ENCODE measurements at places on chromosomes 11 and 22.

DNA sequence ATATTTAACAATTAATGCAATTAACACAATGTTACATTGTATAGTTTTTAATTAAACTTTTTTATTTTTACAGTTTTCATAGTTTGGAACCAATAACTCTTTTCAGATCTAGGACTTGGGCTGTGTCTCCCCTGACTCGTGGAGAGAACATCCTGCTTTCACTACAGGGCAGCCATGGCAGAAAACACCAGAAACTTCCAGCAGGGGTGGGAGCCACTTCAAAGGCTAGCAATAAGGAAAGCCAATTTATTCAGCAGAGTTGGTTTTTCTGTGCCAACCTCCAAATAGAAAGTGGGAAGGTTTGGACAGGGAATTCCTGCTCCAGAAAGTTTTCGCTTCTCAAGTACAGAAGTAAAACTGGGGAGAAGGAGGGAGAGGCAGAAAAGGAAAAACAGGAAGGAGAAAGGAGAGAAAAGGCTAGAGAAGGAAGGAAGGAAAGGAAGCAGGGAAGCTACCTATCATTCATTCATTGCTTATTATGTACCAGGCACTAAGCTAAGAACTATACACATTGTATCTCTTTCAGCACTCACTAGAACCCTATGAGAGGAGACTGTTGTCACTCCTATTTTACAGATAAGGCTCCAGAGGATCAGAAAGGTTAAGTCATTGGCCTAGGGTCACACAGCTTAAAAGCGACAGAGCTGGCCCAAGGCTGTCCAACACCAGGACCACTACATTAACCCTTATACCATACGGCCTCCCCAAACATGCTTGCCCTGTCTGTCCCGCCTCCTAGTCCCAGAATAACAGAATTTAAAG lies 54.8 kb upstream of the CREB3L1 start:
- DNase-seq: no peak

GRCh38 chr22:47279746-47280145 lies 517.3 kb downstream of the TBC1D22A start:
- DNase-seq: no peak

- DNase-seq: no peak
These were observed 37.1 kb downstream of the HIRA start for GRCh38 chr22:19394274-19395050.

- DNase-seq: no peak
These were observed 85.8 kb upstream of the RTL6 start for GRCh38 chr22:44583854-44584253.

DNA sequence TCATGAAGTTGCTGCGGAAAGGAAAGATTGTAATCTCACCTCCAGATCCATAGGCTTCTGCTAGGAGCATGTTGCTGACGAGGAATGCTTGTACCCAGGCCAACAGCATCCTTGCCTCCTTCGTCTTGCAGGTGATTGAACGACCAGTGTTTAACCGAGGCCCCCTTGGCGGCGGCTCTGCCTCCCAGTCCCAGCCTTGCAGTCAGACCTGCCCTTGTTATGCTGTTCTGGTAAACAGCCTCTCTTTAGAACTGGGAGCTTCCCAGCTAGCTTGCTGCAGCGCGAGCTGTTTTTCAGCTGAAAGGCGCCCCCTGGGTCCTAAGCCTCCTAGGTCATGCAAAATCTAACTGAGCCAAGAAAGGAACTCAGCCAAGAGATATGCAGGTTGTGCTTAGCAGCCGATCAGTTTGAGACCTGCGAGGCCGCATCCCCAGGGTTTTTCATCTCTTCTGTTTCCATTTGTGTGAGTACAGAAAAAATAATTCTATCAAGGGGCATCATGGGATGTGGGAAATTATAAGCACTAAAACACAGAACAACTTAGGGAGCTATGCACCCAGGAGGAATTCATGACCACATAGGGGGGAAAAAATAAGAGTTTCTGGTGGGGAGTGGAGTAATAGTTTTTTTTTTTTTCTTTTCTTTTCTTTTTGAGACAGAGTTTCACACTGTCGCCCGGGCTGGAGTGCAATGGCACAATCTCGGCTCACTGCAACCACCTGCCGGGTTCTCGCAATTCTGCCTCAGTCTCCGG lies at the start of gene PIK3IP1:
PIK3IP1 (minus strand) TSS at position 253 of the 754 bp plus-strand sequence; CDS start at position 109, 144 bp downstream.
- no peak for DNase-seq

- DNase-seq: no peak
These were observed 1.1 kb downstream of the TTLL12 start for GRCh38 chr22:43185860-43186261.

GRCh38 chr22:30286813-30287647 lies 2.3 kb downstream of the CASTOR1 start:
- no peak for DNase-seq

- DNase-seq: no peak
These were observed 14.4 kb downstream of the OAF start for GRCh38 chr11:120224972-120225909.

DNA sequence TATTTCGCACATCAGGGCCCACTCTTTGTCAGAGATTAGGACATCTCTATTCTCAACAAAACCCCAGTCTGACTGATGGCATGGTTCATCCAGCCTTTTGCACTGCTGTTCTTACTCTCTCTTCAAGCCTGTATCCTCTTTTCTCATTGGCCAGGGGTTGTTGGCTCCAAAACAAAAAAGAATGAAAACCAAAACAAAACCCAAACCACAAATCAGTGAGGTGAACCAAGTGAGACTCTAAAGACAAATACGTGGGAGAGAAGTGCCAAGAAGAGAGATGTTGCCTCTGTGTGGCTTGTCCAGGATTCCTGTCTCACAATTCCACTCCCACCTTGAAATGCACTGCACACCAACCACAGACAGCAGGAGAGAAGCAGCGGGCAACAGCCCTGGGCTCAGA lies 278.9 kb upstream of the NARS2 start:
- DNase-seq: no peak

- no peak for DNase-seq
These were observed 340.5 kb downstream of the TENM4 start for GRCh38 chr11:79100093-79100910.

- no peak for DNase-seq
These were observed 660.6 kb downstream of the ETS1 start for GRCh38 chr11:127926721-127927120.

GRCh38 chr22:44112191-44112590 lies 68.5 kb upstream of the PARVG start:
- no peak for DNase-seq

DNA sequence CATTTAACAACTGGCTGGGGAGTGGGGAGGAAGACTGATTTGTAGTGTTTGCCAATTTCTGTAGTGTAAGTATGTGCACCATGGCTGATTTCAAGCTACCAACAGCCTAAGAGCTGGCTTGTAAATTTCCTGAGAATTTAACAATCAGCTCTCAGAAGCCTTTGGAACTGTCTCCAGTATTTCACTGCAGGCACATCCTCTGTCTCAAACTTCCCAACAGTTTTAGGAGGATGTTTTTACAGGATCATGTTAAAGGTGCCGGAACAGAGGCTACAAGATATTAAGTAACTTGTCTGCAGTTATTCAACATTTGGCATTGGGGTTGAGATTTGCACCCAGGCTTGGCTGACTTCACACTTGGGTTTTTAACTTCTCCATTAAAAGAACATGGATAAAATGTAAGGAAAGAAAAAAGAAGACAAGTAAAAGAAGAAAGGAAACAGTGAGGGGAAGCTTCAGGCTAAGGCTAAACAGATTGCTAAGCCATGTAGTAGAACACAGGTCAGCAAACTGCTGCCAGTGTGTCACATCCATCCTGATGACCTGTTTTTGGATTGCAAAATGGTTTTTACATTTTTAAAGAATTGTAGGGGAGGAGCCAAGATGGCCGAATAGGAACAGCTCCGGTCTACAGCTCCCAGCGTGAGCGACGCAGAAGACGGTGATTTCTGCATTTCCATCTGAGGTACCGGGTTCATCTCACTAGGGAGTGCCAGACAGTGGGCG lies 204.8 kb upstream of the SESN3 start:
- DNase-seq: no peak

DNA sequence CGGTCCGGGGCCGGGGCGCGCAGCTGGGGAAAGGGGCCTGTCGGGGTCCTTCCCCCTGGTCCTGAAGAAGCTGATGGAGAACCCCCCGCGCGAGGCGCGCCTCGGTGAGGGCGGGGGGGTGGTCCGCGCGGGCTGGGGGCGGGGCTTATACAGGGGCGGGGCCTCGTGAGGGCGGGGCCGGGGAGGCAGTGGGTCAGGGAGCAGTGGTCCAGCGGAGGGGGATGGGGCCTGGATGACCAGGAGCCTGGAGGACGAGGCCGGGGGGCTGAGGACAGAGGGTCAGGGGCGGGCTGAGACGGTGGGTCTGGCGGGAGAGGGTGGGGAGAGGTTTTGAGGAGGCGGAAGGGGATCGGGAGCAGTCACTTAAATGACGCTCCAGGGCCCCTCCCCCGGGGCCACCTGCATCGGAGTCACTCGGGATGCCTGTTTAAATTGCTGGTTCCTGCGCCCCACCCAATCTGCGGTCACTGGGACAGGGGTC lies 396 bp downstream of the TEF start:
- peak; percentile 60 for DNase-seq

DNA sequence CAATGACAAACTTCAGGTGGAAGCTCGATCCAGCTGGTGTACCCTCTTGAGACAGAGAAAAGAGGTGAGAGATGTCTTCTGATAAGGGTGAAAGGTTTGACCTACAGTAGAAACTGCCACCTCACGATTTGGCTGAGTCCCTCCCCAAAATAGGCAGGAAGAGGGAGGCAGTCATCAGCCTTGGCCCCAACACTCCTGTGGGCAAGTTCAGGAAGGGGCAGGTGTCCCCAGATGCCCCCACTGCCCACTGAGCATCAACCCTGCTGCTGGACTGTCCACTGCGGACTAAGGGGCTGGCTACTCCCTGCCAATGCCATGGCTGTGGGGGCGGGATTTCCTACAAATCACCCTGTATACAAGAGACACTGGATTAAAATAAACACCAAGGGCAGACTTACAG lies 441.4 kb downstream of the BUD13 start:
- no peak for DNase-seq

DNA sequence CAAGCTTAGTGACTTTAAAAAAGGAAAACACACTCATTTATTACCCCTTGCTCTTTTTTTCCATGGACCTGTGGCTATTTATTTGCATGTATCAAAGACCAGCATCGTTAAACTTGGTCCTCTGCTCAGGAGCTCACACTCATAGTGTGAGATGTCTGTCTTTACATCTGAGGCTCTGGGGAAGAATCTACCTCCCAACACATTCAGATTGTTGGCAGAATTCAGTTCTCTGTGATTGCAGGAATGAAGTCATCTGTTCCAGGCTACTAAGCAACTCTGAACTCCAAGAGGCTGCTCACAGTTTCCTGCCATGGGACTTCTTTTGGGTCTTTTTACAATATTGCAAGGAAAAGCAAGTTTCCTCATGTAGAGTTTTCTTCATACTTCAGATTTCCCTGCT lies 138.8 kb downstream of the LRRC4C start:
- no peak for DNase-seq

DNA sequence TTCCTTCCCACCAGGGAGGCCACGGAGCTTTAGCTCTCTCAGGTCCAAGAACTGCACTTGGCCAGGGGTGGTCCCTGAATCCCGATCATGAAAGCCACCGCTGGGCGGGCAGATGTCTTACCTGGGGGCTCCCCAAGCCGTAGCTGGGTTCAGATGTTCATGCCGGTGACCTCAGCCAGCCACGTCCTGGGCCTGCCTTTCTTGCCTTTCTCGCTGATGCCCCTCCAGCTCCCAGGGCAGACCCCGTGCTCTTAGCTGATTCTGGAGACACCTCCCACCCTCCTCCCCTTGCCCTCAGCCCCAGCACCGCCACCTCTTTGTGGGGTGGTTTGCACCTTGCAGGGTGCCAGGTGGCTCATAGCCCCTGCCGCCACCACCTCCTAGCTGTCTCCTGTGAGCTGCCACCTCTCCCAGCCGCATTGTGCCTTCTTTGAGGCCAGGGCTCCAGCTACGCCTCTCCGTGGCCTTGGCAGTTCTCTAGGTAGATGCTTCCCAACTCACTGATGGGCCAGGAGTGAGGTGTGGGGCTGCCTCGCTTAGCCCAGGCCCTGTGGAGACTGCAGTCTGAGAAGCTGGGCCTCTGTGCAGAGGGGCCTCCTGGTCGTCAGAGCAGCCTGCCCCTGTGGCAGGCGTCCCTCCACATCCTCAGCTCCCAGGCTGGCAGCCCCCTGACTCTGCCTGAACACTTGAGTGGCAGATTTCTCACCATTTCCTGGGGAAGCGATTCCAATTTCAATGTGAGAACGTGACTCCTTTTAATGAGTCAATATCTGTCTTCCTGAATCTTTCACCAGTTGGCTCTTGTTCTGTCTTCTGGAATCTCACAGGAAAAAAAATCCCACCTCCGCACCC lies 97.6 kb upstream of the B3GAT1 start:
- no peak for DNase-seq

- no peak for DNase-seq
These were observed 32.1 kb downstream of the AMPD3 start for GRCh38 chr11:10487002-10487647.

DNA sequence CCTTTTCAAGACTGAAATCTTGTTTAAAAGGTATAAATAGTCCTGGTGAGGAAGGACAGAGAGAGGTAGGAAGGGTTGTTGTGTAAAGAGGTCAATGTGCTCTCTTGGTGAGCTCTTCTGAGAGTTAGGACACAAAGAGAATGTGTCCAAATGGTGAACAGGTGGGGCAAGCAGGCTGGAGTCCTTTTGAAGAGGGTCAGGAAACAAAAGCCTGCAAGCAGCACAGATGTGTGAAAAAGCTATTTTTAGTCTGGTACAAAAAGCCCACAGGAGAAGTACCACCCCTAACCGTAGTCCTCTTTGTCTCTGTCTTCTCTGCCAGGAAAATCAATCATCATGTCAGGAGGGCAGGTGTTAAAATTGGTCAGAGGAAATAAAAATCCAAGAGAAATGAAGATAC lies 54.4 kb upstream of the SYN3 start:
- no peak for DNase-seq

DNA sequence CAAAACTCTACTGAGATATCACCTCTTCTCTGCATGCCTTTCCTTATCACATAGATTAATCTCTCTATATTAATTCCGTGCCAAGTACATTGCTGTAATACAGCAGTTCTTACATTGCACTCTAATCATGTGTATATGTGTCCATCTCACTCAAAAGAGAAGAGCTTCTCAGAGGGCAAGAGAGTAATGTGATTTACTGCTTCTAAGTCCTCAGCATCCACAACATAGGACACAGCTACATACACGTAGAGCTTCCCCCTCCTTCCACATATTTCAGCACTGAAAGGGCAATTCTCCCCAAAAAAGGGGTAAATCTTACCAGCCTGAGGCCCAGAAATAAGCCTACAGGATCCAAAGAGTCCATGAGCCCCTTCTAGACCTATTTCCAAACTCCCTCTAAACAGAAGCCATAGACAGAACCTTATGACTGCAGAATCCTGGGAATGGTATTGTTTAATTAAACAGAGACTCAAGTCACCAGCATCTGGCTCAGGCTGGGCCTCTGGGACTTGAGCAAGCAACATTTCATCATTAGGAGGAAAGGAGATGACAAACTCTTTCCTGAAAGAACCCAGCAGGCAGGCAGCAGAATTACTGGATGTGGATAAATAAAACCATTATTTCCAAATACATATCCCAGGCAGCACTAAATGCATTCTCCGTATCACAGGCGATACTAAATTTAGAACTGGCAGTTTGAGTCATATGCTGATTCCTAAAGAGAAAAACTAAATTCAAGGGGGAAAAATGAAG lies 87.2 kb downstream of the KCNC1 start:
- no peak for DNase-seq

Data from right renal pelvis (tissue), 4 donors.